ENCODE measurements at places on chromosomes 5 and 9.

DNA sequence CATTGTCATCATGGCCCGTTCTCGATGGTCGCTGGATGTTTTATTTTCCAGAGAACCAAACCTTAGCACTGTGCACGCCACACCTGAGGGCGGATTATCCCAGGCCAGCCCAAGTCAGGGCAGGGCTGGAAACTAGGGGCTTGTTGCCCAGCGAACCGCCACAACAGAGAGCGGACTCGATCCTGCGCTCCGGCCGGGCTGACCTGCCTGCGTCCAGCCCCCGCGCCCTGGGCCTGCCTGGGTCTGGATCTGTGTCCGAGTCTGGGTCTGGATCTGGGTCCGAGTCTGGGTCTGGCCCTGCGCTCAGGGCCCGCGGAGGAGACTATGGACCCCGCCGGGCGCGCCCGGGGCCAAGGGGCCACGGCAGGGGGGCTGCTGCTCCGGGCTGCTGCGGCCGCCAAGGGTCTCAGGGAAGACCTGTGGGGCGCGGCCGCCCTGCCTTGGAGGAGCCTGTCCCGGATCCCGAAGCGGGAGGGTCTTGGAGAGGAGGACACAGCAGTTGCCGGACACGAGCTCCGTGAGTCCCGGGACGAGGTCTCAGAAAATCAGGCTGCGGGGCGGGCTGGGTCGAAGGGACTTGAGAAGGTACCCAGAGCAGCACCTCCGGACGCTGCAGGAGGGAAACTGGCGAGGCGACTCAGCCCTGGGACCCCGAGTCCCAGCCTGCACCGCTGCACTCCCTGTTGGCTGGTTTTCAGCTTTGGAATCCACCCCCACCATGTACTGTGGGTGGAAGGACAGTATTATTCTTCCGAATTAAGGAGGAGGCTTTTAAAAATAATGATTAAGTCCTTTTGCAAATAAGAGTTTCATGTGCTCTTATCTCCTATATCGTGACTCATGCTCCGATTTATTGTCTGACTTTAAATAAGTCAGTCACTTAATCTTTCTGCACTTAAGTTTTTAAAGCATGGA, at the start of gene ANKDD1B:
TSS of gene ANKDD1B (plus strand) at position 143 of the 915 bp plus-strand sequence. CDS start at position 325, 182 bp downstream.
- peak; percentile 42 for DNase-seq

DNA sequence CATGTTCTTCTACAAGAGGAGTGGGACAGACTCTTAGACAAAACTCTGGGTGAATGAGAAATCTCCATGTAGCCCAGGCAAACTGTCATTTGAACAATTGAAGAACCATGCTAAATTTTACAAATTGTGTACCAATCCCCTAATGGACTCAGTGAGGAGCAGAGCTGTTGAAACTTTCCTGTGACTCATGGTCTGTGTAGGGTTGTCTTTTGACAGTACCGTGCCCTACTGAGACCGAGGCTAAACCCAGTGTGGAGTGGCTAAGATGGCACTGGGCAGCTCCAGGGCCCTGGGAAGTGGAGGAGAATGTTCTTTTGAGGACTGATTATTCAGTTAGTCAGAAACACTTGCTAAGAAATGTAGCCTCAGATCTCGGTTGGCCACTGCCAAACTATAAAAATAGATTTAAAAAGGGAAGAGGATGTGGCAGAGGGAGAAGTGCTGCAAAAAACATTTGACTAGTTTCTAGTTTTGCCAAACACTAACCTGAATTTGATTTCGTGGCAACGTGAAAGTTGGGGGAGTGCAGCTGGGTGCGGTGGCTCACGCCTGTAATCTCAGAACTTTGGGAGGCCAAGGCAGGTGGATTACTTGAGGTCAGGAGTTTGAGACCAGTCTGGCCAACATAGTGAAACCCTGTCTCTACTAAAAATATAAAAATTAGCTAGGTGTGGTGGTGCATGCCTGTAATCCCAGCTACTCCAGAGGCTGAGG, 24.7 kb downstream of the POU4F3 start:
- no peak for DNase-seq

DNA sequence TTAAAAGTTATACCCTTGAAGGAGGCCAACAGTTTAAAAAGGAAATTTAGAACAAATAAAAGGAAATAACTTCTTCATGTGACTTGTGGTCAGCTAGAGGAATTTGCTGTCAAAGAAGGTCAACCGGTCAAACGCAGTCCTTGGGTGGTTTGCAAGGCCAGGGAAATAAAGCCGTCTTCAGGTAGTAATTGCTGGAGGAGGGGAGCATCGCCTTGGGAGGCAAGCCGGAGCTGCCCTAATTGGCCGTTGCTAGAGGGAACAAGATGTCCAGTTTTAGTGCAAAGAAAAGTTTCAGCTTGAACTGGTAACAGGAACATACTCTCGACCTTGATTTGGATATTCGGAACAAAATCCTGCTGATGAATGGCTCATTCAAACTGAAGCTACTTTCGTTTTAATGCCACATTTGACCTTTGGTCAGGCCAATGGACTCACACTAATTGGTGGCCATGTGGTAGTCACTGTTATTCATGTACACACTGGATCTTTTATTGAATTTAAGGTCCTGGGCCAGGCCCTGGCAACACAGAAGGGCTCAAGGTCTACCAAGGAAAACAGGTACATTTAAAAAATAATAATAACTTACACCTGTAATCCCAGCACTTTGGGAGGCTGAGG, 47.0 kb upstream of the MYO10 start:
- no peak for DNase-seq

DNA sequence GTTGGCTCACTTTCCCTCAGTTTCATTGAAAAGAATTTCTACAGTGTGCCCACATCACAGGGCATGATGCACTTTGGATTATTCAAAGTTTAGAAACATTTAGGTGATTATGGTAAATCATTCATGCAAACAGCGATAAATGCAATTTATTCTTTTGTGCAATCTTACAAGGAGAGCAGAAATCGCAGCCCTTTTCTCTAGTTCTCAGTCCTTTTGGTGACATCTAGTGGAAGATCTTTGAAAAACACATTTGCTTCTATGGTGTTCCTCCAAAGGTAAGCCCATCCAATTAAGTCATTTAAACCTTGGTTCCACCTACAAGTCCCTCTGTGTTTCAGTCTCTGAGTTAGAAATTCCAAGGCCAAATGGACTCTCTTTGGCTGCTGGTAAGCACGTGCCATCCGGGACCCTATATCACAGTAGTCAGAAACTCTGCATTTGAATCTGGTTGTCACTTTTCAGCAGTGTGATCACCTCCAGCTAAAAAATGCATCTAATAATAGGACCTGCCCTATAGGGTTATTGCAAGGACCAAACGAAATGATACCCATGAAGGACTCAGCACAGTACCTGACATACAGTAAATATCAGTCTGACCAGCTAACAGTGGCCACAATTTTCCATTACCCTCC, 66.4 kb downstream of the MACROH2A1 start:
- peak; percentile 70 for DNase-seq

GRCh38 chr9:459491-460444, 245.1 kb downstream of the DOCK8 start:
- no peak for DNase-seq

DNA sequence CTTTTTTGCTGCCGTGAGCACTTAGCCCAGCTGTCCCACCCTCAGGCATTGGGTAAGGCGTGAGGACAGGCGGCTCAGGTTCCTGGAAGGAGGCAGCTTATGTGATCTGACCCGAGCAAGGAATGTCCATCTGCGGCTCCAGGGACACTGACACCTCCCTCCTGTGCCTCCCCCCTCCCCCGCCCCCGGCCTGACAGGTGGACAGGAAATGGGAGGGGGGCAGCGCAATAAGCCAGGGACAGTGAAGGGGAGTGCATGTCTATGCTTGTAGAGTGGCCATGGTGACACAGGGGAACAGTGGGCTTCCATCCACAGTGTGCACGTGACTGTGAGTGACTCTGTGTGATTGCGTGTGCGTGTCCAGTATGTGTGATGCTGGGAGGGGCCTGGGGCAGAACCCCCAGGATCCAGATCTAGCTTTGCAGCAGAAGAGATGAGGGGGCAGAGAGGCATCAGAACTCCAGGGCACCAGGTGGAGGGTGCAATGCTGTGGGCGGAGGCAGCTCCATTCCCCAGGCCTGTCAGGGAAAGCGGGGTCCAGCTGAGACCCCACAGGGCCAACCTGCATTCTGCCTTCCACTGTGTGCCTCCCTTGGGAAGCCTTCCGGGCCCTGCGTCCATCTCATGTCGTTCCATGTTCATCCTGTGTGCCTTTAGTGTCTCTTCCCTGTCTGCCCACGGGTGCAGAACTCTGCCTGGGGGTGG, 30.5 kb downstream of the CNTFR start:
- no peak for DNase-seq

DNA sequence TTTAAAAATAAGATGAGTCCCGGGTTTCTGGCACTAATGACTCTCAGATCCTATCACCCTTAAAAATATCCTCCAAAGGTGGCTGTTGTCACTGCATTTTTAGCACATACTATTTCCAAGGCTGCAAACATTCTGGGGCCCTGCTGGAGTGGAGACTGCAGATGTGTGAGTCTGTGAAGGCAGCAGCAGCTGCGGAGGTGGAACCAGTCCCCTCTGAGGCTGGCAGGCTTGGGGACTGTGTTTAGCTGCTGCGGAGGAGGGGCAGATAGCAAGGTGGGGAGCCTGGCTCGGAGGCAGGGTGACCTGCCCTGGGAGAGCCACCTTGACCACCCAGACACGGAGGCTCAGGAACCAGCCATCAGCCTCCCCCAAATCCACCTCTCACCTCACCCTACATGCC, 77.0 kb downstream of the C5orf15 start:
- no peak for DNase-seq

DNA sequence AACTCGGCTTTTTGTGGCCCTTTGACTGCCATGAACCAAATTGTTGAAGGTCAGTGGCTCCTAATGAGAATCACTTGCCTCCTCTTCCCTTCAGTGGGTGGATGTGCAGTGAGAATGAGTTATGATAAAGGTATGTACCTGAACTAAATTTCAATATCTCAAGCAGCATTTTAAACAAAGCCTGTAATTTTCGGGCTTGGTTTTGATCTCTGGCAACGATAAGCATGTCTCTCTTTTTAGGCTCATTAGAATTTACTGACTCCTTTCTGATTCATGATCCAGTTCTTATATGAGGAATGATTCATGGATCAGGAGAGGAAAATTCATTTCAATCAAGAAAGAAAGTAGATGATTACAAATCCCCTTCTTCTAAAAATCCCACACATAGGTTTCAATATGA, 305.5 kb downstream of the ARRDC3 start:
- no peak for DNase-seq
